ENCODE measurements at places on chromosomes 11 and 22.

DNA sequence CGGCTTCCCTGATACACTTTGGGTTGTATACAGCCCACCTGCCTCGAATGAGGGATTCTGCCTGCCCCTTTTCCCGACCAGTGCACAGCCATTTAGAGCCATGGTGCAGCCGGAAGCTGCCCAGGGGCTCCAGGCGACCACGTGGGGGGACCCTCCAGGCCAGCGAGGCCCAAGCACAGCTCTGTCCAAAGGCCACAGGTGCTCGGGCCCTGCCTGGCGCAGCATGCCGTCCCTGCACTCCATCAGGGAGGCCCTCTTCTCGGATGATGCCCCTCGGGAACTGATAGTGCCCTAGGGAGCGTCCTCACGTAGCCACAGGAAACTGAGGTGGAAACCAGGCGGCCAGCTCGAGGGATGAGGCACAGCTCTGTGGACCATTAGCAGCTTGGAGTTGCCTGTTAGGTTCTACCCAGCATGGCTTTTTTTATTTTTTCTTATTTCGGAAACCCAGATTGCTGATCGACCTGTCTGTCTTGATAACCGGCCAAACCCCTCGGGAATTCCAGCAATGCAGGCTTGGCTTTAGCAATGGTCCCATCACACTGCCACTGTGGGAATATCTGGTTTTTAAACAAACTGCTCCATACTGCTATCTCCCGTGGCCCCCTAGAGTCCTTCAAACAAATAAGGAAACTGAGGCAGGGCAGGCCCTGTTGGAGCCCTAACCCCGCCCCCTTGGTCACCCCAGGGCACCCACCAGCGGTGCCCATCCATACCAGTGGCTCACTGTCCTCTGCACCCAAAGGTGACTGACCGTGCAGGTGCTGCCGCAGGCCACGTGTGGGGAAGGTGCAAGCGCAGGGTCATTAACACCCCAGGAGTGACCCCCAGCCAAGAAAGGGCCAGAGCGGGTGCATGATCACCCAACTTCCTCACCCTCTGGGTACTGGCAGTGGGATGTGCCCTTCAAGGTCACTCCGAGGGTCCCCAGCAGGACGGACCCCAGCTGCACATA is 8.0 kb downstream of the ANO1 start:
- DNase-seq: no peak

DNA sequence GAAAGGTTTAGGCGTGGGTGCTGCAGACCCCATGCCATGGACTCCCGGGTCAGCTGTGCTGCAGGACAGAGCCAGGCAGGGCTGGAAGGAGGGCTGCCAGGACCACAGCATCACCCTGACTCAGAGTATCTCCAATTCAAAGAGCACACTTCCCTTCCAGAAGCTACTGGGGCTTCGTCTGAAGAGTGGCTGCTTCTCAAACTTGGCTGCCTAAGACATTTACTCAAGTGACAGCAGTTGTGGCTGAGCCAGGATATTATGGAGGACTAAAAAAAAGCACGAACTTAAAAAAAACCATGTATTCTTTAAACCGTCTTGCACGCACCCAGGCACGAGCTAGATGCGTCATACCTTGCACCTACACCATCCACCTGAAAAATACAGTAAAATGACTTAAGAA is 13.0 kb upstream of the BID start:
- no peak for DNase-seq

DNA sequence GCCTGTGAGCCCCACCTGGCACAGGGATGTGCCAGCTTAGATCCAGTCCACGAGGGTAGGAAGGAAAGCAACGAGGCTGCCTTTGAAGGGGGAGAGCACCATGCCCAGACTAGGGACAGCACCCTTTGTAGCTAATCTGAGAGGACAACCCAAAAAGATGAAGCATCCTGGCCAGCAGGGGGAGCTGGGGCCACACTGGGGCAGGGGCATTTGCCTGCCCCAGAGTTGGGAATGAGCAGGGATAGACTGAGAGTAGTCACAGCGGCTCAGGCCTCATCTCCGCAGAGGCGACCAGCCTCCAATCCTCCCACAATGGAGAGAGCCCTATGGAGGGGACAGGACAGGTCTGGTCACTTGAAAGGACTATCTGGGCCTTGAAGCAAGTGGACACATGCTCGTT is 16.4 kb downstream of the LMO1 start:
- DNase-seq: peak; percentile 41

- no peak for DNase-seq
Observed at GRCh38 chr11:111846636-111847035, 24.7 kb downstream of the ALG9 start.

DNA sequence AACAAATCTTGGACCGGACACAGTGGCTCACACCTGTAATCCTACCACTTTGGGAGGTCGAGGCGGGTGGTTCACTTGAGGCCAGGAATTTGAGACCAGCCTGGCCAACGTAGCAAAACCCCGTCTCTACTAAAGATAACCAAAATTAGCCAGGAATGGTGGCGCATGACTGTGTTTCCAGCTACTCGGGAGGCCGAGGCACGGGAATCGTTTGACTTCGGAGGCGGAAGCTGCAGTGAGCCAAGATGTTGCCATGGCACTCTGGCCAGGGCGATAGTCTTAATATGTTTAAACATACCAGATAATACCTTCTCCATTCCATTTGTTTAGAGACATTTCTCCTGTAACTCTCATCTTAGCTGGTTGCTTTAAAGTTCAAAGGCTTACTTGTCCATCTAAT is 218.6 kb downstream of the ARHGAP42 start:
- no peak for DNase-seq

GRCh38 chr11:94297985-94298576 is 6.3 kb upstream of the IZUMO1R start:
- DNase-seq: no peak

All from stimulated activated CD4-positive, alpha-beta T cell treated with anti-CD3 and anti-CD28 coated beads, Interleukin-15, amount 100 ng/mL, for 24 hours (primary cell).